CD4-positive, alpha-beta T cell treated with Interleukin-15 for 4 hours (primary cell): ENCODE measurements at places on chromosomes 12 and 14.

- no peak for DNase-seq
Measured at GRCh38 chr14:95137164-95137803, 20.0 kb downstream of the DICER1 start.

DNA sequence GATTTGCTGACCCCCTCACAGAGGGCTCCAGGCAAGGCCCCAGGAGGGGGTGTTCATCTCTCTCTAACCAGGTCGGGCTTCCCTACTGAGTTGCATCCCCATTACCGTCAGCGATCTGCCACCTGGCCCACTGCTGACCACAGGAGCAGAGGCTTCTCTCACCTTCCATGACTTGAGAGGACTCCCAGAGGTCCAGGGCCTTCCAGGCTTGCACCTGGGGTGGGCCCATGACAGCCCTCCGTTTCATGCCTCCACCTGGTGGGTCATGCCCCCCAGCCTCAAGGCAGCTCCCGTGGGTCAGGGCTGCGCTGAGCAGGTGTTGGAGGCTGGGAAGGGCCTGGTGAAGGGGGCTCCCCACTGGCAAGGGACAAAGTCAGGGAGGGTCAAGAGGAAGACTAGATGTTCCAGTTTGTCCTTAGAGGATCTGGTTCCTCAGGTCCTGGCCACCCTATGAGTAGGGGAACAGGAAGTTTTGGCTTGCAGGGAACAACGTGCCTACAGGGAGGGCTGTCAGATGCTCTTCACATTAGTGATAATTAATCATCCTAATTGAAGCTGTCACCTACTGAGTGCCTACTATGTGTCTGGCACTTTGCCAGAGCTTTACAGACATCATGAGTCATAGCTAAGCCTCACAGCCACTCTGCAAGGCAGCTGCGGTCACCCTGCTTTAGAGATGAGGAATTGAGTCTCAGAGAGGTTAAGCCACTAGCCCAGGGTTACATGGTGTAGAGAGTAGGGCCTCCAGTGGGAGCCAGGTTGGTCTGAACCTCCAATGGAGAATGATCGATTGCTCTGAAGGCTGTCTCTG is 13.8 kb downstream of the NFKBIA start:
- DNase-seq = peak; percentile 73

GRCh38 chr14:70808416-70809224 is 693 bp downstream of the MAP3K9 start:
- DNase-seq = peak; percentile 24

GRCh38 chr12:113874999-113875561 is 91.0 kb downstream of the RBM19 start:
- DNase-seq = no peak

- DNase-seq = peak; percentile 80
Measured at GRCh38 chr12:108629824-108630476, 3.7 kb downstream of the SELPLG start.

- DNase-seq = no peak
Measured at GRCh38 chr12:103850429-103850828, 9.4 kb upstream of the NT5DC3 start.

DNA sequence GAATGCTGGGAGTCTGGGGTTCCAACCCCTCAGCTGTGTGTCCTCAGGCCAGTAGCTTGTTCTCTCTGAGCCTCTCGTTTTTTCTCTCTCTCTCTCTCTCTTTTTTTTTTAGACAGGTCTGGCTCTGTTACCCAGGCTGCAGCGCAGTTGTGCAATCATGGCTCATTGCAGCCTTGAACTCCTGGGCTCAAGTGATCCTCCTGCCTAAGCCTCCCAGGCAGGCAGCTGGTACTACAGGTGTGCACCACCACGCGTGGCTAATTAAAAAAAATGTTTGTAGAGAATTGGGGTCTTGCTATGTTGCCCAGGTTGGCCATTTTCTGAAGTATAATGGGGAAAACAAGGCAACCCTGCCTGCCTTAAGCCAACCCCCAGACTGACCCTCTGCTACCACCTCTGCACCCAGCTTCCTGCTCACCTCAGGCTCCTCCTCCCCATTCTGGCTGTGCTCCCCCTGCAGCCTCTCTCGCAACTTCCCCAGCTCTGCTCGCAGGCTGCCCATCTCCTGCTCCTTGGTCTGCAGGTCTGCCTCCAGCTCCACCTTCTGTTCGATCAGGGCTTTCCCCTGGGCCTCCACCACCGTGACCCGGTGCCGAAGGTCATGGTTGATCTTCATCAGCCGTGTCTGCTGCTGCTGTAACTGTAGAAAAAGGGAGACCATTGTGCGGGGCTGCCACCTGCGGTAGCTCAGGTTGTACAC is 35.2 kb downstream of the RILPL1 start:
- DNase-seq = no peak

GRCh38 chr12:98587084-98587483 is 6.4 kb upstream of the SLC25A3 start:
- no peak for DNase-seq

DNA sequence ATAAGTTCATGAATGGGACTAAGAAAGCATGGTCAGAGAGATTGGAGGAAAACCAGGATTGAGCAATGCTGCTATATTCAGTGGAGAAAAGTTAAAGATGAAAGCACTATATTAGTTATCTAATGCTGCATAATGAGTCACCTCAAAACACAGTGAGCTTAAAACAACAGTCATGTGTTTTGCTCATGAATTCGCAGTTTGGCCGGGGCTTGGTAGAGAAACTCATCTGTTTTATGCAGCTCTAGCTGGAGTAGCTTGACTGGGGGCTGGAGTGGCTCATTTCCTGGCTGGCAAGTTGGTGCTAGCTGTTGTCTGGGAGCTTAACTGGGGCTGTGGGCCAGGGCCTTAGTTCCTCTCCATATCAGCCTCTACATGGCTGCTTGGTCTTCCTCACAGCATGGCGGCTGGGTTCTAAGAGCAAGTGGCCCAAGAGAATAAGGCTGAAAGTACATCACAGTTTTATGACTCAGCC is 90.1 kb downstream of the ADCK1 start:
- no peak for DNase-seq

DNA sequence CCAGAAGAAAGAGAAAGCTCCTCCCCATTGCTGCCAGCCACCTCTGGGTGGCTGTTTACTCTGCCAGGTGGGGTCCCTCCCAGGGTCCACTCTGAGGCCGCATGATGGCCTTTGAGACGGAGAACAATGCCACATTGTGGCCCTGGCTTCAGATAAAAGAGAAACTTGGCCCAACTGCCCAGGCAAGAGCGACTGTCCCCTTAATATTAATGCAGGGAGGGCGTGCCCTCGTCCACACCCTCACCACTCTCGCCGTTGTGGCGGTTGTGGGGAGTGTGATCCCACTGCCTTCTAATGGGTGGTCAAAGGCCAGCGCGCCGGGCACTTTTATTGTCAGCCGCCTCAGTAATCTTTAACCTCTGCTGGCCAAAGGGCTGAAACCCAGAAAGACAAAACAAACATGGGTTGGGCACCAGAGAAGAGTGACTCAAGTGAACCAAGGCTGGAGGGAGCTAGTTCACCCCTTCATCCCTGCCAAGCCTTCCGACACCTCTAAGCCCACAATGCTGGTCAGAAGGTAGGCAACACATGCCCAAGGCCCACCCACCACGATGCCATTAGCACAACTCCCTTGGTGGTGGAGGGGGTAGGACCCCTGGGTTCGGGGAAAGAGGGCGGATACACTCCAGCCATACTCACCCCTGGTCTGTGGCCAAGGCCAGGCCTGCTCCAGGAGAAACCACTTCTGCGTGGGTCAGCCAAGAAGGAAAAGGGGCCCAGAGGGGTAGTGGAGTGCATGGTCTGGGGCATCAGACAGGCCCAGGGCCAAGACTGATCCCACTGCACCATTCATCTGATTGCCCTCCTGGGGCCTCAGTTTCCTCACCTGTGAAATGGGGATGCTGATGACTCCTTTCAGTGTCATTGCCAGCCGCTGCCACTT is 44.5 kb upstream of the BCL11B start:
- DNase-seq = no peak

GRCh38 chr14:102344485-102344884 is 18.2 kb downstream of the CINP start:
- DNase-seq = no peak

DNA sequence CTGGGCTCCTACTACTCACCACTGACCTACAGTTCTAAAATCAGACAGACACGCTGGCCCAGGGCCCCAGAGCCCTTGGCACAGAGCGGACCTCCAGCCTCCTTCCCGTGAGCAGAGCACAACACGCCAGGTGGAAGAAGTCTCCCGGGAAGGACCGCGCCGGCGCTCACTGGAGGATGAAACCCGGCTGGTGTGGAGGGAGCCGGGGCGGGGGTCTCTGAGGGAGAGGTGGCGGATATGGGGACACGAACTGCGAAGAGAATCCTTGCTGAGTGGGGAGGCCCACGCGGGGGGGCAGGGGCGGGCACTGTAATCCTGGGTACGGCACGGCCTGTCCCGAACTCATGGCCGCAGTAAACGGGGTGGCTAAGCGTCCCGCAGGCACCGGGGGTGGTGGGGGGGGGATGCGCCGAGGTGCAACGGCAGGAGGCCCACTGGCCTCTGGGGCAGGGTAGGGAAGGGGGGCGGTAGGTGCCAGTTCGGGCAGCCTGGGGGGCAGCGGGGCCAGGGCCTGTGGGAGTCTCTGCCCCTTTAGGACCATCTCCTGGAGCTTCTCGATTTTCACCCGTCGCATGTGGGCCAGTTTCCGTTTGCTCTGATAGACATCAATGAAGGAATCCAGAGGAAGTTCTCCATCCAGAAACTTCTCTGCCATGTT is 28.8 kb downstream of the VPS37B start:
- DNase-seq = no peak

DNA sequence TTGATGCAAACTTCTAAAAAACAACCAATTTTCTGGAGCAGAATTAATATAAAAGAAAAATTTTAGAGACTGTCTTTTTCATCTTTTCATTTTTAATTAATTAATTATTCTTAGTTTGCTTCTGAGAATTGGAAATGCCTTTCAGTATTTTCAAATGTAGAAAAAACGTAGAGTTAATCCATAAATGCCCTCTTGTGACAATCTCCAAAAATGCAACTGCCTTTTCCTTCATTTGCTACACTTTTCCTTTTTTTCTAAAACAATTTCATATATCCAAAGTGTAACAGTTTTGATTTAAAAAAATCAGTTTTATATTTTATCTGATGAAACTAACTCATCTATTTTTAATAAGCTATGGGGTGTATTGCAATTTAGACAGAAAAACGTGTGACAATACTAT is 409.3 kb downstream of the PRKD1 start:
- no peak for DNase-seq

GRCh38 chr12:75603475-75603874 is 92.1 kb upstream of the KRR1 start:
- no peak for DNase-seq

DNA sequence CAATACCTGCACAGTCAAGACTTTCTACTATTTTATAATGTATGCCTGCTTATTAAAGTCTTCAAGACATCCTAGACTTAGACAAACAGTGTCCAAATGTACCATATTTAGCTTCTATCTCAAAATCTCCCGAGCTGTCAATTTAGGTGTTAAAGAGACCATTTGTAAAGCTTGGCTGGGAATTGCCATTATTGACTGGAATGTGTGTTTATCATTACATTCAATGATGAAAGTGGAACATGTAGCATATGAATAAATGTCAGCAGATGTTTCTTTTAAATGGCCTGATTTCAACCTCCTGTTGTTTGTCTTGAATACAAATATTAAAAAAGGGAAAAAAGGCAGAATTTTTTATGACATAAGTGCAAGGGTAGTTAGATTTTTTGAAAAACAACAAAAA is 572.3 kb downstream of the PRKD1 start:
- DNase-seq = no peak

GRCh38 chr12:51465491-51465890 is 40.9 kb downstream of the SLC4A8 start:
- DNase-seq = no peak

DNA sequence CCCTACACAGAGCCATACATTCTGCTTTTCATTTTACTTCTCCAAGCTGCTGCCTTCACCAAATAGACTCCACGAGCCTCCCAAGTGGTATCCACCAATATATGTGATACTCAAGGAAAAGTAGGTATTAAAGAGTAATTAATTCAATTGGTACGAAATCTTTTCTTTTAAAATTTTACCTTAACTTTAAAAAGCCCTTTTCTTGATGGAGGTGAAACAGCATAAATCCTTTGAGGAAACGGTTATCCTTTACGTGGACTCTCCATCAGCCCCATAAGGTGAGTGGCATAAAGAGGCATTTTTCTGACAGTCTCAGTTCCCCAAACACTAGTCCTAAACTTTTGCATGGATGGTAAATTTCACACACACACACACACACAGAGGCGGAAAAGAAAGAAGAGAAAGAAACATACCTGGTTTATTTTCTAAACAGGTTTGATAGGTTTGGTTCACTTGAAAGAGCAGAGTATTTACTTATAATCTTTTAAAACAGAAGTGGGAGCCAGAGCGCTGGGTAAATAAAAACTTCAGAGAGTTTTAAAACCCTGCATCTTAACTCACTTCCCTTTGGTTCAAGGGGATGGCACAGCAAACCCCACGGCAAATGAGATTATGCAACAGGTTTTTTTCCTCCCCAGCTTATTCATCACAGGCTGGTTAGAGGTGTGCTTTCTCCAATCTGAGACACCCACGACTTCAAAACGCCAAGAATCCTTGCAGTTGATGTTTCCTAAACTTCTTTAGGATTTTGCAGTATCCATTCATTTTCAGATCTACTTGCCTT is 1.9 kb downstream of the DUSP16 start:
- DNase-seq = peak; percentile 81

GRCh38 chr12:121516437-121517011 is 64.3 kb downstream of the KDM2B start:
- DNase-seq = no peak

DNA sequence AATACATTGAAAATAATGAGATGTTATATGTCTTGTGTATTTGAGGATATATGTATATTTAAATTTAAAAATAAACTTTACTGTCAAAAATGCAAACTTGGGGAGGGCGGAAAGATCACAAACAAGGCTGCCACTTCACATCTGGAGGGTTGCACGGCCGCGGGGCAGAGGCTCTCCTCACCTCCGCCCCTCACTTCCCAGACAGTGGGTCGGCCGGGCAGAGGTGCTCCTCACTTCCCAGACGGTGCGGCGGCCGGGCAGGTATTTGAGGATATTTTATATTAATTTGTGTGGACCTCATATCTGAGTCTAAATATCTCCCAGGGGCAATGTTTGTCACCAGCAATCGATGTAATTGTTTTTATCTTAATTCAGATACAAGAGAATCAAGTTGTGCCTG is 3.7 kb upstream of the CLEC6A start:
- no peak for DNase-seq

DNA sequence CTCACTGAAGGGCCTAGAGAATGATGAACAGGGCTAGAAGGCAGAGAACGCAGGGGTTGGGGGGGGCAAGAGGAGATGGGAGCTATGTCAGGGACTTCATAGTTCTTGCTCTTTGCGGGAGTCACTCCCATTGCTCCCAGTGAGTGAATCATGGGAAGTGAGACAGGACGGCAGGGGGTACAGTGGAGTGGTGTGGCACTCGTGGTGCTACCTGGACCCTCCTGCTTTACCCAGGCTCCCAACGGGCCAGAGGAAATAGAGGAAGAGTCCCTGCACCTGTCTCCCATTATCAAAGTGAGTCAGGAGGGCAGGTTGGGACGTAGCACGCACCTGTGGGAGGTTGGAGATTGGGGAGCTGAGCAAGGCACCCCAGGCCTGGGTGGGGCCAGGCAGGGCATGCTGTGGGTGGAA is 1.3 kb upstream of the KRT8 start:
- DNase-seq = no peak

- no peak for DNase-seq
Measured at GRCh38 chr14:66074537-66074936, 411.6 kb upstream of the CCDC196 start.
